ENCODE measurements at places on chromosomes 2 and 18. TPM values are rescaled to one million over a fixed set of nuclear protein-coding genes. Genes with fewer than 3 reads are reported as not detected.
A peak's percentile ranks its signal among the peaks of the same experiment; 100 is the strongest.

DNA sequence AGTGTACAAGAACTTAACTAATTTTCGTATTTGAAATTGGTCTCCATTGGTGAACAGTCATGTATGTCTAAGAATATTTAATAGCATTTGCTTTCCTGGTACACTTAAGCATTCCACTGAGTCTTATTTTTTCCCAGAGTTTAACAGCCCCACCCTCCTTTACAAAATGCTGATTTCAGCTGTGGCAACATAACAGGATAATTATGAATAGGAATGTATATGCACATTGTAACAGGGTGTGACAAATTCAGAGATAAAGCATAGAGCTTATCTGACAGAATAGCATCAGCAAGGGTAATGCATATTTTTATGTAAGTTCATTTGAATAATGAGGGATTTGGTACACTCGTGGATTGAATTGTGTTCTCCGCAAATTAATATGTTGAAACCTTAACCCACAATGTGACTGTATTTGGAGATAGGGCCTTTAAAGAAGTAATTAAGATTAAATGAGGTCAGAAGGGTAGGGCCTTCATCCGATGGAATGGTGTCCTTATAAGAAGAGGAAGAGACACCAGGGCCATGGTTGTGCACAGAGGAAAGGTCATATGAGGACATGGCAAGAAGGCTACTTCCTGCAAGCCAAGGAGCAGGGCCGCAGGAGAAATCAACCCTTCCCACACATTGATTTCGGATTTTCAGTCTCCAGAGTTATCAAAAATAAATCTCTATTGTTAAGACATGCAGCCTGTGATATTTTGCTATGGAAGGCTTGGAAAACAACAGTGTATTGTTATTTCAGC, 439.7 kb upstream of the CDH20 start:
- no peak for DNase-seq

- no peak for DNase-seq
Observed at GRCh38 chr2:44560941-44561340, 199.2 kb downstream of the CAMKMT start.

- peak; percentile 30 for DNase-seq
Observed at GRCh38 chr18:111306-112014, 46.9 kb upstream of the USP14 start.

- no peak for DNase-seq
Observed at GRCh38 chr2:150319085-150319484, 168.4 kb downstream of the RND3 start.

DNA sequence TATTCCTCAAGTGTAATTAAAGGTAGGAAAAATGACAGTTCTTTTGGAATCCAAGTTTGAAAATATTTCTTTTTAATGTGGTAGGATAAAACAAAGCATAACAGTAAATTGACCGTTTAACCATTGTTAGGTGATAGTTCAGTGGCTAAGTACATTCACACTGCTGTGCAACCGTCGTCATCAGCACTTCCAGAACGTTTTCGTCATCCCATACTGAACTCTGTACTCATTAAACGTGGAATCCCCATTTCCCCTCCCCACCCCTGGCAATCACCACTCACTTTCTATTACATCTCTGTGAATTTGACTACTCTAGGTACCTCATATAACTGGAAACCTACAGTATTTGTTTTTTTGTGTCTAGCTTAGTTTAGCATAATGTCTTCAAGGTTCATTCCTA, 32.9 kb upstream of the FZD5 start:
- DNase-seq = no peak

DNA sequence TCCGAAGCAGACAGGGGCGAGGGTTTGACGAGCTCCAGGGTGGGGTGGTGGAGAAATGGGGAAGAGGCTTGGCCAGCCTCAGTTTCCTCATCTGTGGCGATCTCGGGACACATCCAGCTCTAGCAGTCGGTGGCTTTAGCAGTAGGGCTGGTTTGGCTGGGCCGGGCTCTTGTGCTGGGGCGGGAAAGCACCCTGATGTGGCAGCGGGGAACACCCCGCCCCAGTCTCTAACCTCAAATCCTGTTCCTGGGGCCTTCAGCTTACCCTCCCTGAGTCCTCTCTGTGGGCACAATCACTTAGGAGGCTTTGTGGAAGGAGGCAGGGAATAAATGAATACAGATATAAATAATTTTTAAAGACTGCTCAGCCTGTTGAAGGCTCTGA, 26.5 kb upstream of the MCFD2 start:
- no peak for DNase-seq

DNA sequence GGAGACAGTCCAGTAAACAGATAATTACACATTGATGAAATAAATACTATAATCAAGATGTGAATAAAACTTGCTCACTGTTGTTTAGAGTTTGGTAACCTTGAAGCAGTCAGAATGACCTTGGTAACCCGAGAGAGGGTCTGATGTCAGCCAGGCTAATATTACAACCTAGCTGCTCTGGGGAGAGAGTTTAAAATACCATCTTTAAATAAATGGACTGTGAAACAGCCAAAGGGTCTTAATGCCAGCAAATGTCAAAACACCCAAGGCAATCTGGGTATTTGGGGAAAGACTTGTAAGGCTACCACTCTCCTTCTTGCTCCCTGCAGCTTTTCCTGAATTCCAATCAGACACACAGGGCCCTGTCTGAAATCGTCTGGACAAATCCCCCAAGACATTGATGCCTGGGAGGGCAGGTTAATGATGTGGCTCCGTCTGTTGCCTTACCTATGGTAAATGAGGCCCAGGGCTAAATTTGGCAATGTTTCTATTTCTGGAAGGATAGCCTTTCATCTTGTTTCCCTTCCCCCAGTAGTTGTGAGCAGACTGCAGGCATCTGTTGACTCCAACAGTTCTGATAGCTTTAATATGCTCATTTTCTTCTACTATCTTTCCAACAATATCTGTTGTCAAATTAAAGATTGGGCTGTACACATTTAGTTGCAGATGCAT, 43.0 kb upstream of the ITGB6 start:
- DNase-seq = no peak

DNA sequence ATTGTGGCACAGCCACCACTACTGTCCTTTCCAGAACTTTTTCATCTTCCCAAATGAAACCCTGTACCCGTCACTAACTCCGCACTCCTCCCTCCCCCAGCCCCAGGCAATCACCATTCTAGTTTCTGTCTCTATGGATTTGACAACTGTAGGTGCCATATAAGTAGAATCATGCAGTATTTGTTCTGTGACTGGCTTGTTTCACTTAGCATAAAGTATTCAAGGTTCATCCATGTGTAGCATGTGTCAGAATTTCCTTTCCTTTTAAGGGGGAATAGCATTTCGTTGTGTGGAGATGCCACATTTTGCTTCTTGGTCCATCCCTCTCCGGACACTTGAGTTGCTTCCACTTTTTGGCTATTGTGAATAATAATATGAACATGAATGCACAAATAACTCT, 842 bp upstream of the CKAP2L start:
- no peak for DNase-seq

- DNase-seq = peak; percentile 33
Observed at GRCh38 chr2:2166881-2167280, 164.2 kb downstream of the MYT1L start.

GRCh38 chr18:77250926-77251729, 1.5 kb downstream of the GALR1 start:
- DNase-seq = no peak

GRCh38 chr2:184756885-184757284, 158.6 kb downstream of the ZNF804A start:
- no peak for DNase-seq

DNA sequence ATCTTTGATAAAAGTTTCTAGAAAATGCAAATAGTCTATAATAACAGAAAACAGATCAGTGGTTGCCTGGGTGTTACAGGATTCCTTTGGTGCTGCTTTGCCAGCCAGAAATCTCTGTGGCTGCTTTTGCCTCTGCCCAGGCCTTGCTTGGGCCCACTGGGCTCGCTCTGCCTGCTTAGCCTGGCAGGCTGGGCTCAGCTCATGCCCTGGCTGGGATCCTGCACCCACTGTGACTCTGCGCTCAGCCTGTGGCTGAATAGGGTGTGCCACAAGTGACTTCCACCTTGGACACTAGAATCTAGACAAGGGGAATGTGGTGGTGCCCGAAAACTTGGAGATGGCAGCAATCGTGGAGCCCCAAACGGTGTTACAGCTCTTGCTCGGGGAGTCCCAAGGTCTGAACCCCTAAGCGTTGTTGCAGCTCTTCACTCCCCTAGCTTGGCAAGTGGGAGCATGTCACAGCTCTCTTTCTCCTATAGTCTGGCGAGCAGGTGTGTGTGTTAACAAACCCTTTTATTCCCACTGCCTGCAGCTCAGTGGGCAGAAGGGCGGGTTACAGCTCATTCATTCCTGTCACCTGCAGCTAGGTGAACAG, 50.9 kb downstream of the FBXO48 start:
- no peak for DNase-seq

- DNase-seq = no peak
Observed at GRCh38 chr18:79634593-79635426, 44.8 kb upstream of the CTDP1 start.

- no peak for DNase-seq
Observed at GRCh38 chr2:162072181-162072702, 1.8 kb downstream of the DPP4 start.

DNA sequence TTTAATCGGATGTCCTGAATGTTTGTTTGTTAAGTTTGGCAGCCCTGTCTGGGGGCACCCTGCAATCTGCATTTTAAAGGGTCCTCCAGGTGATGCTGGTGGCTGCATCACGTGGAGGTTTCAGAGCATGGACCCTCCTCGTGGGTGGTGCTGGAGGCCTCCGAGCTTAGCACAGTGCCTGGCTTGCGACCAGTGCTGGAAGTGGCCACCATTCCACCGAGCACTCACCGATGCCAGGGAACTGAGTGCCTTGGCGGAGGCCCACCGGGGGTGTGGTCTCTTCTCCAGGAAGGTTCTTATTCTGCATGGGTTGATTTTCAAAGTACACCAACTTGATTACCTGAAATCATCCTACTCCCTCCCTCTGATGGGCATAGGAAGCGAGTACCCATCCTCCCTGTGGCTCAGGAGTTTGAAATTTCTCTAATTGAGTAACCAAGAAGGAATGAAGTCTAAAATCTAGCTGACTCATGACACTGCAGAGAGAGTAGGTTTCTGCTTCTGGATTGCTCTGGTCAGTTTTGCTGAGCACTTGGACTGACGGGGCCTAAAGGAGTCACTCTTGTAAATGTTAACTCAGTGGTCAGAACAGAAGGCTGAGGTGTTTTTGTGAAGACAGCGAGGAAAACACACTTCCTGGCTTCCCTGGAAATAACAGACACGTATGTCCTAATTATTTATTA, 58.1 kb upstream of the SLC66A3 start:
- DNase-seq = no peak

DNA sequence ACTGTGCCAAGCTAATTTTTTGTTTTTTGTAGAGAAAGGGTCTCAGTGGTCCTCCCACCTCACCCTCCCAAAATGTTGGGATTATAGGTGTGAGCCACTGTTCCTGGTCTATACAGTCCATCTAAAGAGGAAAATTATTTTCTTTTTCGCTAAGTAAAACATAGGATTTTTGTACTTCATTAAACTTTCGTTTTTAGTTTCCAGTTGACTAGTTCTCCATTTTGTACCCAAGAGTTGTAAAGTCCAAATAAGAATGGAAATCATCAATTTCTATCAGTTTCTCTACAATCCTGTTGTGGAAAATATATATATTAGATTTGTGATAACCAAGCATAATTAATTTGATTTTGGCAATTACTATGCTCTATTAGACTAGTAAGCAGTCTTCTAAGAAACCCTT, 156.4 kb downstream of the BABAM2 start:
- no peak for DNase-seq

DNA sequence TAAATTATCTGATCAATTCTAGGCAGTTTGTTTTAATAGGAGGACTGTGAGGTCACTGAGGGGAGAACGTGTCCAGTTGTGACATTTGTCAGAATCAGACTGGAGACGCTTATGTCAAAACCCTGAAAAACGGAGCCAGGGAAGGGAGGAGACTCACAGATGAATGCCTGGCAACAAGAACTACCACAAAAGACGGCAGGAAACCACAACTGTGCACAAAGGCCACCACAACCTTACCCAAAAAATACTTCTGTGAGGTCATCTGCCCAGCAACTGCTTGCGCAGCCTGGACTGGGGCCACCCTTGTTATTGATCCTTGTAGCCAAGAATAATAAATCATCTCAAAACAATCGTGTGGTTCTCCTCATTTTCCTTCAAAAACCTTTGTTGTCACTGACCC, 173.0 kb upstream of the ALKAL2 start:
- DNase-seq = no peak

DNA sequence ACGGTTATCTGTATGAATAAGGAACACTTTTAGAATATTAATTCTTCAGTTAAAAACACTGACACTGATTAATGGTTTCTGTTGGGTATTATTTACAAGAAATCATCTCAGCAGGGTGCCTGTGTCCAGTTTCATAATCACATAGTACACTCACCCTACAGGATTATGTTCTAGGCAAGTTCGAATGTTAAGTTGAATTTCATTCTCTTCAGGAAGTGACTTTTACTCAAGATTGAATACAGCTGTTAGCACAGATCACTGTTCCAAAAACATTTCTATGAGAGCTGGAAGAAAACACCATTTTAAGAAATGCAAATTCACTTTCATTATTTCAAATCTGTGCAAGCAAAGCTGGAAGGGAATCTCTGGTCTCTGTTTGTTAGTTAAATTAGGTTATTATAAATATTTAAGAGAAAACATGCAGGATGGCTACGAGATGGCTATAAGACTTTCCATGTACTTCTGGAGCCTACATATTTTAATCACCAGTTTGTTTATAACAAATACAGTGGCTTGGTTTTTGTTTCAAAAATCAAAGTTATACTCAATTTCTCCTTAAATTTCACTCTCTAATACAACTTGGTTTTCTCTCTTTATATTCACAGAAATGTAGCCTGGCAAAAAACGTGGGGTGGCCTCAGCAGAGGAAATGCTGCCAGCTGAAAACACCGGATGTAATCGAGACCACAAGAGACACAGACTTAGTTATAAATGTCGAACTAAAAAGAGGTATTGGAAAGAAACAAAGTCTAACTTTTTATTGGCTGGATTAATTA, 65.8 kb downstream of the RBMS1 start:
- DNase-seq = peak; percentile 44

GRCh38 chr2:7108792-7109532, 191.8 kb downstream of the RNF144A start:
- no peak for DNase-seq

- DNase-seq = no peak
Observed at GRCh38 chr2:149744865-149745264, 157.3 kb upstream of the MMADHC start.

- DNase-seq = peak; percentile 12
Observed at GRCh38 chr18:3248658-3249359, 1.2 kb downstream of the MYL12A start.

DNA sequence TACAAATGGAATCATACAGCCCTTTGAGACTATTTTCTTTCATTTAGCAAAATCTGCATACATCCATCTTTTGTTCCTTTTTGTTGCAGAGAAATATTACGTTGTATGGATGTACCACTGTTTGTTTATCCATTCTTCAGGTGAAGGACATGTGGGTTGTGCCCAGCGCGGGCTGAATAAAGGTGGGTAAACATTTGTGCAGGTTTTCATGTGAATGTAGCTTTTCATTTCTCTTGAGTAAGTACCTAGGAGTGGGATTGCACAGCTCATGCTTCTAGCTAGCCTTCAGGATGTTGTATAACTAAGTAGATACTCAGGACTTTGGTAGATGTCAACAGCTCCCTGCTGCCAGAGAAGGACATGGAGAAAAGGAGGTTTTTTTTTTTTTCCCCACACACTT, 50.6 kb upstream of the SPRED2 start:
- no peak for DNase-seq

The PPP3R1 gene
- polyA plus RNA-seq = 75.2 TPM

The SERPINB10 gene
- polyA plus RNA-seq = 0.22 TPM

The FN1 gene
- 662 TPM for polyA plus RNA-seq

The RND3 gene
- 68.4 TPM for polyA plus RNA-seq

The BARD1 gene
- 18.4 TPM for polyA plus RNA-seq

The SERPINB11 gene
- polyA plus RNA-seq = not detected

The CYP27C1 gene
- polyA plus RNA-seq = 8.6 TPM

Data from left renal pelvis (tissue), 4 donors.